ENCODE measurements at places on chromosomes 11 and 22. TPM values are rescaled to one million over a fixed set of nuclear protein-coding genes. Genes with fewer than 3 reads are reported as not detected.

Gene NXPE1
- total RNA-seq: not detected

- DNase-seq: no peak
Observed at GRCh38 chr11:117097014-117097388, 1.2 kb downstream of the SIK3 start.

DNA sequence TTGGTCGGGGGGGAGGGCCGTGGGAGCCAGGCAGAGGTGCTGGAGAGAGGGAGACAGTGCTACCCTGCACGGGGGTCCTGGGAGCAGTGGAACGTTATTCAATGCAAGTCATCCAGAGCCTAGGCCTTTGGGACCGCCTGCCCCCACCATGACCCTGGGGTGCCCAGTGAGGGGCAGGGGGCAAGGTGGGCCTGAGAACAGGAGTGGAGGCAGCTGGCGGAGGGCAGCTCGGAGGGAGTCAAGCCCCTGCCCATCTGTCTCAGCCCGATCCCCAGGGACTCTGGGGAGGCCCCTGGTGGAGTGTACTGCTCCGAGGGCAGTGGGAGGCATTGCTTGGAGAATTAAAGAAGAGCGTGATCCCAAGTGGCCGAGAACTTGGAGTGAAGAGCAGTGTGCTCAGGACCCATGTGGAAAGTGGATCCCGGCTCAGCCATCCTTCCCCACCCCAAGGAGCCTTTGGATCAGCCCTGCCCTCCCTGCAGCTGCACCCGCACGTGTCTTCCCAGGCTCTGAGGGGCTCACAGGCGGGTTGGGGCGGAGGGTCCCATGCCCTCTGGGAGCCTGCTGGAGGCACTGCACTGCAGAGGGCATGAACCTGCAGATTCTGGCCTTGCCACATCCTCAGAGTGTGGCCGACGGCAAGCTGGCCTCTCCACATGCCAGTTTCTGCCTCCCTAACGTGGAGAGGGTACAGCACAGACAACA lies 34.0 kb upstream of the SMIM38 start:
- no peak for DNase-seq

GRCh38 chr22:42073621-42074041 lies 417 bp upstream of the PHETA2 start:
- DNase-seq: no peak
